HEK293T (cell line): ENCODE measurements at places on chromosomes 13 and 19.

DNA sequence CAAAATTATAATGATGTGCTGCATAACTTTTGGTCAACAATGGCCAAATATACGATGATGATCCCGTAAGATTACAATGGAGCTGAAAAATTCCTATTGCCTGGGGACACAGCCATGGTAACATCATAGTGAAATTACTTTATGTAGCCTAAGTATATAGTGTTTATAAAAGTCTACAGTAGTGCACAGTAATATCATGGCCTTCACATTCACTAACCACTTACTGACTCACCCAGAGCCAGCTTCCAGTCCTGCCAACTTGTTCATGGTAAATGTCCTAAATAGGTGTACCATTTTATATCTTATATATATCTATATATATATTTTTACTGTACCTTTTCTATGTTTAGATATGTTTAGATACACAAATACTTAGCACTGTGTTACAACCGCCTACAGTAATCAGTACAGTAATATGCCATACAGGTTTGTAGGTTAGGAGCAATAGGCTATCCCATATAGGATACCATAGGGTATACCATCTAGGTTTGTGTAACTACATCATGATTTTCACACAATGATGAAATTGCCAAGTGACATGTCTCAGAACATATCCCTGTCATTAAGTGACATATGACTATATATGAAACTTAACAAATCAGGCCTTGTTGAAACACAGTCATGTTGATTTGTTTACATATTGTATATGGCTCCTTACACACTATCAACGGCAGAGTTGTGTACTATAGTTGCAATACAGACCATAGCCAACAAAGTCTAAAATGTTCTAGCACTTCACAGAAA is 23.7 kb downstream of the DIS3 start:
- no peak for DNase-seq

GRCh38 chr13:38530492-38530891 is 156.4 kb upstream of the FREM2 start:
- no peak for DNase-seq

- DNase-seq: no peak
Measured at GRCh38 chr19:45354241-45354842, 13.8 kb downstream of the KLC3 start.

- DNase-seq: no peak
Measured at GRCh38 chr13:98032168-98032567, 78.7 kb downstream of the IPO5 start.

DNA sequence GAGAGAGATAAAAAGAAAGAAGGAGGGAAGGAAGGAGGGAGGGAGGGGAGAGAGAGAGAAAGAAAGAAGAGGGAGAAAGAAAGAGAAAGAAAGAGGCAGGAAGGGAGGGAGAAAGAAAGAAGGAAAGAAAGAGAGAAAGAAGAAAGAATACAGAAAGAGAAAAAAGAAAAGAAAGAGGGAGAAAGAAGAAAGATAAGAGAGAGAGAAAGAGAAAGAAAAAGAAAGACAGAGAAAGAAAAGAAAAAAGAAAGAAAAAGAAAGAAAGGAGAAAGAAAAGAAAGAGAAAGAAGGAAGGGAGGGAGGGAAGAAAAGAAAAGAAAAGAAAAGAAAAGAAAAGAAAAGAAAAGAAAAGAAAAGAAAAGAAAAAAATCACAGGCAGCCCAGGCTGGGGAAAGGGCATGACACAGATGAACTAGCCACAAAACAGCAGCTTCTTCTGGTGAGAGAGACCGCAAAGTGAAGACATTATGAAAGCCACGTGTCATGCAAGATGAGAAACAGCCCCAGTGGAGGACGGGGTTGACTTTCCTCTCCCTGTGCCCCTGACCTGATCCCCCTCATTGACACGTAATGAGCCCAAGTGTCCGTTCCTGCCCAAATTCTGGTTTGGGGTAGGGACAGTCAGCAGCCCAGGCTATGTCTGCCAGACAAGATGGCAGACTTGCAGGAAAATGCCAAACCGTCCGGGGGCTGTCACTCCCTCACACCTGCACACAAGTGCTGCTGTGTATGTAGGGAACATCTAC is 102.1 kb downstream of the INSR start:
- no peak for DNase-seq

DNA sequence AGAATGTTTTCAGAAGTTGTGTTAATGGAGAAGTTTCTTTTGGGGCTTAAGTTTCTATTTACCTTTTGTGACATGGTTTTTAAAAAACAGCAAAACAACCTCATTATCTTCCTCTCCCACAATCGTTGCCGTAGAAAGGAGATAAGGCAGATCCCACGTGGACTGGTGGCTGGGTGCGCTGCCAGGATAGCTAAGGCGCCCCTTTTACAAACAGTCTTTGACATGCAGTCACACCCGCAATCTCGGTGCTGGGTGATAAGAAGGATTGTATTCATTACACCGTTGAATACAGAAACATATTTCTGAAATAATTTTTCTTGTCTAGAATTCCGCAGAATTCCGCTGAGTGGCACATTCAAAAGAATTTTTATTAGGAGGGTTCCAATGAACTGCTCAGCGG is 271.1 kb downstream of the UQCRFS1 start:
- no peak for DNase-seq

- DNase-seq: no peak
Measured at GRCh38 chr13:69283837-69284236, 823.8 kb upstream of the ATXN8OS start.

DNA sequence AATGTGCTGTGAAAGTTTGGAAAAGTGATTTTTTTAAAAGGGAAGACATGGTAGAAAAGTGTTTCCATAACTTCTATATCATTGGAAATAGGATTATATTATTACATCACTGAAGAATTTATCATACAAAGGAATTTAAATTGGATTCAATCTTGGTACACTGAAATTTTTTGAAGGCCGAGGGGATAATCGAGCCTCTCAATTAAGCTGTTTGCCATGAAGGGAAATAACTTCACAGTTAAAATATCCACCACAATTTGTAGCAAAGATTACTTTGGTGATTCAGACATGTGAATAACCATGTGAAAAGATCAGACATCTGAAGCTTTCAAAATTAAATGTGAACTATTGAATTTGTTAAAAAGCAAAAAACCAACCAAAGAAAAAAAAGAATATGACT is 215.3 kb downstream of the KLF5 start:
- DNase-seq: no peak

- no peak for DNase-seq
Measured at GRCh38 chr19:6233056-6233826, 46.5 kb downstream of the MLLT1 start.

GRCh38 chr13:75415171-75415570 is 66.8 kb downstream of the TBC1D4 start:
- no peak for DNase-seq

- DNase-seq: no peak
Measured at GRCh38 chr13:53014495-53015443, 13.8 kb upstream of the OLFM4 start.

- no peak for DNase-seq
Measured at GRCh38 chr19:6064336-6065073, 45.8 kb downstream of the RFX2 start.

- DNase-seq: no peak
Measured at GRCh38 chr19:16374436-16374835, 49.8 kb downstream of the KLF2 start.

- DNase-seq: no peak
Measured at GRCh38 chr19:18507727-18508440, 14.0 kb downstream of the ELL start.

DNA sequence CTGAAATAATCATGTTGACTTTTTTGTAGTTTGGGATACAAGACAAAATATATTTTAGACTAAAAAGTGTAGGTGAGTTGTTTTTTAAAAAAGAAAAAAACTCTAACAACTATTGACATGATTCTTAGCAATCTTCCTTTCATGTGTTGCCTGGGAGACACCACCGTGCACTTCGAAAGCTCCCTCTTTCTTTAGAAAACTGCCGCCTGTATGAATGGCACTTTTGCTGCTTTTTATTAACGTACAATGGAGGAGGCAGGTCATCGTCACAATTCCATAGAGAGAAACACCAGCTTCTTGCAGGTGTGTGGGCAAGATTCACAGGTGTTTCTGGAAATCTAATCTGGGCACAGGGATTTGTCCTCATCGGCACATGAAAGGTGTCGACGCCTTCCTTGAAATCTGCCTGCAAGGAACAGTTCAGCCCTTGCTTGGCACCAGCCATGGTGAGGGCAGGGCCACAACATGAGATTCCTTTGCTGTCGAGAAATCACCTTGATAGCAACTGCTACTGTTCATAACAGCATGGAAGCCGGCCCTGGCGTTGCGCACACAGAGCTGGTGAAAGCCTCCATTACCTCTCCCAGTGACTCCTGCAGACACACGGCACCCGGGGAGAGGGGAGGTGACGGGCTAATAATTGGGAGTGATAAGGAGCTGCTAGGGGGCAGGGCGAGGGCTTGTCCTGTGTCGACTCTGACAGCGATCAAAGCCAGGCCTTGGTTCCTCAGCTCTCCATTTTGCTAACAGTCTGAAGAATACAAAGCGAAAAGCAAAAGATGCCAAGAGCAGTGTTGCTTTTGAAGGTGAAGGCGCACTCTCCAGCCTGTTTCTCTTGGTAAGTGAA is 66.5 kb downstream of the EFNB2 start:
- DNase-seq: no peak

GRCh38 chr19:27890206-27890605 is 1322.7 kb downstream of the UQCRFS1 start:
- no peak for DNase-seq

DNA sequence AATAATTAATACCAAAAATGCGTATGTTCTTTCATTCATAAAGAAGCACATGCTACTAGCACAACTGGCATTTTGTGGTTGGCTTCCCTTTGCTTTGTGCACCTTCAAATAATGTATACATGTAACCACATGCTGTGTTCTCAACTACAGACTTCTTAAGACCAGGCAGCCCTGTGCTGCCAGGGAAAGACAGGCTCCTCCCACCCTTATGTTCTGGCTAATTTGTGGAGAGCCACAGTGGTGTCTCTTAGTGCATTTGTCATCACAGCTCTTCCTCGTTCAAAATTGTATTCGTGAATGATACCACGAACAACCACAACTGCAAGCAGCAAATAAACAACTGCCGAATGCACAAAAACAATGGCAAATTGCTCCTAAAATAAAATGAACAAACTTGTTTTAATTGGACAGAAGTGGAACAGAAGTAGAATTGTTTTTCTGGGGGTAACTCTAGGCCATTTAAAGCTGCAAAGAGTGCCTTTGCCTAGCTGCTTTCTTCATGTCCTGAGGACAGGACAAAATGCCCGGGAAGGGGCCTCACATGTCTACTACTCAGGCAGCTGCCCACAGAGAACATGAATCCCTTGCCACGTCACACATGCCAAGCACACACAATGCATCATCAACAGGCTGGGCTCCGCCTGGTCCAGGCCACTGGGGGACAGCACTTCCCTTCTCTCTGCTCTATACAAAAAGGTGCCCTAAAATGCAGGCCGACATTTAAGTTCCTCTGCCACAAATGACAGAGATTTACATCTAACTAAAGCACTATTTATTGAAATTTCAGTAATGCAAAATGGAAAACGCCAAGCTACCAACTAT is 21.7 kb downstream of the IRS2 start:
- no peak for DNase-seq

DNA sequence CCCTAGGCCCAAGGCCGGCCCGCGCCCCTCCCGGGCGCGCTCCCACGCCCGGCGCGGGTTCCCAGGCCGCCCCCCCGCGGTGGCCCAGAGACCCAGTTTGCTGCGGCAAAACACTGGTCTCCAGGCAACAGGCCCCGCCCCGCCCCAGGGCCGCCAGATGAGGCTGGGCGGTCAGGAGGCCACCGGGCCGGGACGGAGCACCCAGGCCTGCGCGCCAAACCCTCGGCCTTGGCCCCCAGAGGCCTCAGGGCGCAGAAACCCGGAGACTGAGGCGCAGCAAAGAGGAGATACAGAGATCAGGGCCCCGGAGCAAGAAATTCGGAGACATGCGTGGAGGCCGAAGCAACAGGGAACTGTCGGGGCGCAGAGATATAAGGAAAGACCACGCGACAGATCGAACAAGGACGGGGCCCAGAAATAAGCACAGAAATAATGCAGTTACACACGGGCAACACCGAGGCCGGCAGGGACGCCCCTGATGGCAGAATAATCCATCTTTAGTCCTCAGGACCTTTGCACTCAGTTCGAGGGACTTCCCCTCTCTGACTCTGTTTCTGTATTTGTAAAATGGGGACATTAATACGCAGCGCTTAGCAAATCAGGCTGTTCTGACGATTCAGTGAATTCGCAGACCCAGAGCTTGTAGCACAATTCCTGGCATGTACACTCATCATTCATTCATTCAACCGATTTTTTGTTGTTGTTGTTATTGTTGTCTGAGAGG is 20.8 kb upstream of the ERCC1 start:
- DNase-seq: peak; percentile 70

- DNase-seq: no peak
Measured at GRCh38 chr19:46806656-46807055, 18.3 kb upstream of the SLC1A5 start.

DNA sequence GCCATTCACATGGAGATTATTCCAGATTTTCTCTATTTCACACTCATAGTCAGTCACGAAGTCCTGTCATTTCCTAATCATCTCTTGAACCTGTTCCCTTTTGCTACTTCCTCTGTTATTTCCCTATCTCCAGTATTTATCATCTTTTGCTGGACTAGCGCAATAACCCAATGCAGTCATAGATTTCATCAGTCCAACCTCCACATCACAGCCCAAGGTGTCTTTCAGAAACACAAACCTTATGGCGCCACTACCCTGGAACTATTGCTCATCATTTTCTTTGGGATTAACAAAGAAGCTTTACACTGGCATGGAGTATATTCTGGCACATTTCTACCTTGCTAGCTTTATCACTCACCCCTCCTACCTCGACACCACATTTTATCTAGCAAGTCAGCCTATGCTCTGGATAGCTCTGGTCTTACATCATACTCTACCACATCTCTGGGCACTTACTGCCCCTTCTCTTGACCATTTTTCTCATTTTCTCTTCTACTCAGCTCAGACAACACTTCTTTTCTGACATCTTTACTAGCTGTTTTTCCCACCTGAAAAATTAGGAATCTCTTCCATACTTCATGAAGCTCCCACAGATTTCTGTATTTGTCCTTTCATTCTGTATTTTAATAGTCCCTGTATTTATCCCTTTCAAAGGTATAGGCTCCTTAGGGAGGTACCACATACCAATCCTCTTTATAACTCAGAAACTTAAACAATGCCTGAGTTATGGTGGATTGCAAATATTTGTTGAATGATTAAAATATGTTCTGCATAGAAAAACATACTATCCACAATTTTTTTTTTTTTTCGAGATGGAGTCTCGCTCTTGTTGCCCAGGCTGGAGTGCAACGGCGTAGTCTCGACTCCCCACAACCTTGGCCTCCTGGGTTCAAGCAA is 534.7 kb downstream of the KLF12 start:
- no peak for DNase-seq

- DNase-seq: no peak
Measured at GRCh38 chr19:35512831-35513627, 420 bp downstream of the DMKN start.

GRCh38 chr19:38228005-38228377 is 4.0 kb upstream of the DPF1 start:
- no peak for DNase-seq
